Adrenal gland (tissue), 19 donors: ENCODE measurements at places on chromosomes 6 and 20. TPM values are rescaled to one million over a fixed set of nuclear protein-coding genes. Genes with fewer than 3 reads are reported as not detected.

- no peaks in the 10 kb centered on the region for H3K27me3 ChIP-seq
- H3K36me3 ChIP-seq = no peaks in the 10 kb centered on the region
- no peak overlapping the region for H3K4me3 ChIP-seq
- peak; percentile 71 for DNase-seq
- no peak overlapping the region for H3K27ac ChIP-seq
Measured at GRCh38 chr20:41095110-41095969, 42.0 kb upstream of the PLCG1 start.

GRCh38 chr20:54156981-54157835, 16.6 kb downstream of the CYP24A1 start:
- H3K4me1 ChIP-seq = no peaks in the 10 kb centered on the region
- no peak overlapping the region for H3K4me3 ChIP-seq
- no peak overlapping the region for H3K27ac ChIP-seq
- H3K27me3 ChIP-seq = peaks cover 3% of the 10 kb centered on the region

DNA sequence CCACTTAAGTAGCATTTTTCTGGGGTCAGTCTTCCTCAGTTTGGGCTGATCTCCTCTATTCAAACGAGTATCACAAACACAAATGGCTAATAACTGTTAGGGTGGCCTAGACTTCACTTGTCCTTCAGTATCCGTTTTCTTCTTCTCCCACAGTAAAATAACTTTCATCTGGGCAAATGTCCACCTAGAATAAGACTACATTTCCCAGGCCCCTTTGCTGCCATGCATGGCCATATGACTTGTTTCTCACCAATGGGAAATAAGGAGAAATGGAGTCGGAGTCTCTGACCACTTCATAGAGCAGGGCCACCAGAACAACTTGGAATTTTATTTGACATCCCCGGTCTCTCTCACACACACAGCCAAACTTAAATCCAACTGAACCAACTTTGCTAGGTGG, 51.4 kb downstream of the SULF2 start:
- no peaks in the 10 kb centered on the region for H3K27me3 ChIP-seq
- H3K27ac ChIP-seq = no peak overlapping the region
- H3K4me3 ChIP-seq = no peak overlapping the region
- H3K36me3 ChIP-seq = no peaks in the 10 kb centered on the region
- no peaks in the 10 kb centered on the region for H3K4me1 ChIP-seq

DNA sequence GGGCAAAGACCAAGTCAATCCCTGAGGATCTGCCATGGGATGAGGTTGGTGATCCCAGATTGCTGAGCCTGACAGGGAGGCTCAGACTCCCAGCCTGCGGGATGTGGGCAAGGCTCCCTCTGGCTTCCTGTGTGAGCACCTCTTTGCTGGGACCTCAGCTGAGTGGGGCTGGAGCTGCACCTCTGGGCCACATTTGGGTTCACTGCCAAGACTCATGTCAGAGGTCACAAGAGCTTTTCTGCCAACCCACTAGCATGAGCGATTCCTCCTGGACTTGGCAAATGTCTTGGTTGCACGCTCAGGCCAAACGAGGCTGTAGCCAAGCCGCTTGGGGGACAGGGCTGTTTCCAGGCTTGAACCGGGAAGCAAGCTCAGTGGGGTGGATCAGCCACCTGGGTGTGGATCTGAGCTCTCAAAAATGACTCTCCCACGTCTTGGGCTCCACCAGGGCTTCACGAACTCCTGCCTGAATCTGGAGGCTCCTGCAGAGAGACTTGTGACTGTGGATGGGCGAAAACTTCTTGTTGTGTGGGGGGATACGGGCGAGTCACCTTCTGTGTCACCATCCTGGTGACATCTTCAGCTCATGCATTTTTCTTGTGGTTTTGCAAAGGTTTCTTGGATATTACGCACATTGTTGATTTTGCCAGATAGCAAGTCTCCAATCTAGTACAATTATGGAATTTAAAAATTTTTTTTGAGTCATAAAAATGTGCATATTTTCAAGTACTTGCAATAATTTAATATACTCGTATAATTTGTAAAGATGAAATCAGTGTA, 359.5 kb downstream of the CDH4 start:
- no peaks in the 10 kb centered on the region for H3K4me1 ChIP-seq
- H3K36me3 ChIP-seq = no peaks in the 10 kb centered on the region
- H3K27me3 ChIP-seq = no peaks in the 10 kb centered on the region

The FERMT1 gene
- 60.4 TPM for total RNA-seq

DNA sequence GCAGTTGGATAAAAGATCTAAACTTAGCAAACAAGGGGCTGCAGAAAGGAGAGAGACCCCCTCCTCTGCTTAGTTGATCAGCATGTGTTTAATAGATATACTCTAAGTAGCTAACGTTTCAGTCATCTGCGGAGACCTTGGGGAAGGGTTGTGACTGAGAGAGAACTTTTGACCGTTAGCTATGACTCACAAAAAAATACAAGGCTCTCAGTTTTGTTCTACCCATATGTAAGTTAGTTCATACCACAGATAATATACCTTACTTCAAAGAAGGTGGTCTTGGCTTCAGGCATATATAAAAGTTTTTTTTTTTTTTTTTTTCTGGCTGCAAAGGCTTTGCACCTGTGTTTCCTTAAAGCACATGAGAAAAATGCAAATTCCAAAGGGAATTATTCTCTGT, 258.9 kb downstream of the GJA1 start:
- no peak for DNase-seq
- peak overlapping the region; percentile 67 for H3K27ac ChIP-seq
- no peak overlapping the region for H3K4me3 ChIP-seq
- no peaks in the 10 kb centered on the region for H3K36me3 ChIP-seq

GRCh38 chr6:74451953-74452352, 753.9 kb downstream of the COL12A1 start:
- H3K27ac ChIP-seq = no peak overlapping the region

GRCh38 chr6:30836431-30836866, 47.9 kb upstream of the DDR1 start:
- DNase-seq = no peak
- no peak overlapping the region for H3K4me3 ChIP-seq
- no peaks in the 10 kb centered on the region for H3K36me3 ChIP-seq
- no peak overlapping the region for H3K27ac ChIP-seq

DNA sequence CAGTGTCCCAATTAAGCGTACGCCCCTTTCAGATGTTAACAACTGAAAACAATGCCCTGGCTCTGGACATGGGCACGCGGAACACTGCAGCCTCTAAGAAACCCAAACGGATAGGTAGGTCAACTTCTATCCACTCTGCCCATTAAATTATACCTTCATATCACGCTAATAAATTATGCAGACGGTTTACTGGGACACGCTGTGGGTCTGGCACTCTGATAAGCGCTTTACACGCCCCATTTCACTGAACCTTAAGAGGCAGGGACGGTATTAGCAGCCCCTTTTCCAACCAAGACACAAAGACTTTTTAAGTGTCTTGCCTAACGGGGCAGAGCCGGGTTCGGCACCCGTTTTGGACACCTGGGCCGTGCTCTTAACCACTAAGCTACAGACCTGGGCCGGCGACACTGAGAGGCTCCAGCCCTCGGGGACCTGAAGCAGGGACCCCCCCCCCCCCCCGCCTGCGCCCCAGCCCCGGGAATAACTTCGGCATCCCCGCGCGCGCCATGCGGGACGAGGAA, 744 bp downstream of the STAU1 start:
- peak overlapping the region; percentile 78 for H3K4me3 ChIP-seq
- H3K27ac ChIP-seq = peak overlapping the region; percentile 94
- no peaks in the 10 kb centered on the region for H3K27me3 ChIP-seq

- H3K36me3 ChIP-seq = no peaks in the 10 kb centered on the region
- H3K27me3 ChIP-seq = no peaks in the 10 kb centered on the region
- no peak overlapping the region for H3K4me3 ChIP-seq
- no peak for DNase-seq
Measured at GRCh38 chr6:45163952-45164766, 164.0 kb upstream of the RUNX2 start.

- no peak for DNase-seq
- no peaks in the 10 kb centered on the region for H3K36me3 ChIP-seq
- no peaks in the 10 kb centered on the region for H3K27me3 ChIP-seq
- H3K4me1 ChIP-seq = no peaks in the 10 kb centered on the region
Measured at GRCh38 chr6:47379328-47379727, 69.6 kb upstream of the TNFRSF21 start.

The PI16 gene
- total RNA-seq = 0.55 TPM
